CD4-positive, alpha-beta T cell treated with Interleukin-1 beta for 1 hour (primary cell): ENCODE measurements at places on chromosomes 6 and 20.

GRCh38 chr20:17795501-17796071, 95.8 kb downstream of the BANF2 start:
- no peak for DNase-seq

DNA sequence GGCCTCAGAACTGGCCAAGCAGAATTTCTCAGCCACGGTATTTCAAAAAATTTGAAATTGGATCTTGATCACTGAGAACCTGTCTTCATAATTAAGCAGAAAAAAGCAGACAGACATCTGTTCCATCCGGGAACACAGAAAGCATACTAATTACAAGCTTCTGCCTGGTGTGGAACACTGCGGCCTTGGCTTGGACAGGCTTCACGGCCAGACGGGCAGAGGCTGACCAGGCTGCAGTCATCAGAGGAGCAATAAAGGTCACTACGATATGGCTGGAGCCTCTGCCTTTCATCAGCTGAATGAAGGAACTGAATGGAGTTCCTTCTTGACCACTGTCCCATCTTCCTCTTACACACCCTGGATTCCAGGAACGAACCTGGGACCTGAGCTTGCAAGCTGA, 3.9 kb upstream of the NRSN1 start:
- no peak for DNase-seq

DNA sequence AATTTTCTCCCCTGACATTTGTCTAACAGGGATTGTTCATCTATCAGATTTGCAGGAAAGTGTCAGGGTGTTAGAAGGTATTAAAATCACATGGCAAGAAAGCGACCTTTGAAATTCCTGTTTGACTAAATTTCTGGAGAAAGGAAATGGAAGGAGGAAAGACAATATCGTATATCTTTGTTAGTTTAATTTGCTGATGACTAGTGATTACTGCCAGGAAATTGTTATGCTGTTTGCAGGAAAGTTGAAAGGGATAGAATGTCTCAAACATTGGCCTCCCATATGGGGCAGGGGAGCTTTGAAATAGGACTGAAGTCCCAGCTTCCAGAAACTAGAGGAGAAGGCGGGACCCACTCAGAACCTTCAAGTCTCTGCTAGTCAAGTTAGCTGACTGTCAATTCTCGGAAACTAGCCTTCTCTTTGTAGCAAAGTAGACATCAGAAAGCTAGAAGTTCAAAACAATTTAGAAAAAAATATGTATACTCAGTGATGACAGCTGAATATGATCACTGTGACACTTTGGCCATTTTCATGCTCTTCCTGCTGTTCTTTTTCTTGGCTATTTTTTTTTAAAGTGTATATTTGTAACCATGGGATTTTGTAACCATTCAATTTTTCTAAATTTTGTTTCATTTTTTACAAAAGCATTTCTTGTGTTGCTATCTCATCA, 53.4 kb upstream of the RALGAPA2 start:
- DNase-seq: no peak

- DNase-seq: no peak
Measured at GRCh38 chr6:93218096-93218495, 201.3 kb downstream of the EPHA7 start.

DNA sequence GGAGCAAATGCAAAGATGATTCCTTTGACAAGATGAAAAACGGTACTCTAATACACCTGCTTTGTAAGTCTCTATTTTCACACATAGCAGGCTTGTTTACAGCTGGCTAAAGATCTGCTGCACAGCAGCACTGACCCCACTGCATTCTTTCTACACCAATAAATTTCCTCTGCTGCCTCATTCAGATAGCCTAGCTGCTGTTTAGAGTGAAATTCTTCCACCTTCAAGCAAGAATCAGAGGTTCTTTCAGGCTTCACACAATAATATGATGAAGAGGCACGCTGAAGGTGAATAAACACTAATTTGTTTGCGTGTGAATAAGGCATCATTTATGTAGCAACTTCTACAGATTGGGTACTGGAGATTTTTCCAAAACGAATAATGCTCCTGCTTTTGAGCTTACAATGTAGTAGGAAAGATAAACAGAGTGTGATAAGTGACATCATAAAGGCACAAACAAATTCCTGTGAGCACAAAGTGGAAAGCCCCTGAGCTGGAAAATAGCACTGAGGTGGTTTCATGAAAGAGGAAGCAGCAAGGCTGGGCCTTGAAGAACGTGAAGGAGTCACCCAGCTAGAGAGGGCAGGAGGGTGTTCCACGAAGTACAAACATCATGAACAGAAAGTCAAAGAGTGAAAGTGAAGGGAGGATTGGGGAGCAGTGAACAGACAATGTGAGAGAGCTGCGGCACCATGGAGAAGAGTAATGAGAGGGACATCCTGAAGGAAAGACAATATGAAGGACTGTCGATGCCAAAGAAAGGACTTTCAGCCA, 543.4 kb downstream of the CD83 start:
- DNase-seq: peak; percentile 78

GRCh38 chr20:57738484-57738883, 28.7 kb upstream of the PMEPA1 start:
- no peak for DNase-seq

DNA sequence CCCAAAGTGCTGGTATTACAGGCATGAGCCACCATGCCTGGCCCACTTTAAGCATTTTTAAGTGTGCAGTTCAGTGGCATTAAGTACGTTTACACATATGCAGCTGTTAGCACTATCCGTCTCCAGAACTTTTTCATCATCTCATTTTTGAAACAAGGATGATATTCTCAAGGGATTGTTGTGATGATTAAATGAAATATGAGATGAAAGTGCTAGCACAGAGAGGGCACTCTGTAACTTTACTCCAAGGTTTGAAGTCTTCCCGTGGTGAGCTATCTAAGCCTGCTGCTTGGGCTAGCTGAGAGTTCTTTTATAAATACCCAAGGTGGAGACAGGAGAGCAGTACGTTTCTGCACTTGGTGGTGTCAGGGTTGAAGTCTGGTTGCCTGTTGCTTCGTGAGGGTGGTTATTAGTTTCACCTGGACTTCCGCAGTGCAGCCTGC, 6.6 kb downstream of the TM9SF4 start:
- no peak for DNase-seq

DNA sequence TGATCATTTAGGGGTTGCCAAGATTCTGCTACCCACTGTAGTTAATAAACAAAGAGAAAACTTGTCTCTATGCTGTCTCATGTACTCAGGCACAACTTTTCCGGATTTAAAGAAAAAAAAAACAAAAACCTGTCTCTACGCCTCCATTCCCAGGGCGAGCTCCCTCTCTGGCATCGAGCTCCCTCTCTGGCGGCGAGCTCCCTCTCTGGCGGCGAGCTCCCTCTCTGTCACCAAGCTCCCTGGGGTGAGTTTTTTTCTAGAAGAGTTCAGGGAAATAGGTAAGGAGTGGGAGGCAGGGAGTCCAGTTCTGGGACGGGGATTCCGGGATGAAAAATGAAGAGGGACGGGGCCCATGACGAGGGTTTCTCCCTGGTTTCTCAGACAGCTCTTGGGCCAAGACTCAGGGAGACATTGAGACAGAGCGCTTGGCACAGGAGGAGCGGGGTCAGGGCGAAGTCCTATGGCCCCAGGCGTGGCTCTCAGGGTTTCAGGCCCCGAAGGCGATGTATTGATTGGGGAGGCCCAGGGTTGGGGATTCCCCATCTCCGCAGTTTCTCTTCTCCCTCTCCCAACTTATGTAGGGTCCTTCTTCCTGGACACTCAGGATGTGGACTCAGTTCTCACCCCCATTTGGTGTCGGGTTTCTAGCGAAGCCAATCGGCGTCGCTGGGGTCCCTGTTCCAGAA, 16.5 kb upstream of the HLA-A start:
- DNase-seq: no peak

DNA sequence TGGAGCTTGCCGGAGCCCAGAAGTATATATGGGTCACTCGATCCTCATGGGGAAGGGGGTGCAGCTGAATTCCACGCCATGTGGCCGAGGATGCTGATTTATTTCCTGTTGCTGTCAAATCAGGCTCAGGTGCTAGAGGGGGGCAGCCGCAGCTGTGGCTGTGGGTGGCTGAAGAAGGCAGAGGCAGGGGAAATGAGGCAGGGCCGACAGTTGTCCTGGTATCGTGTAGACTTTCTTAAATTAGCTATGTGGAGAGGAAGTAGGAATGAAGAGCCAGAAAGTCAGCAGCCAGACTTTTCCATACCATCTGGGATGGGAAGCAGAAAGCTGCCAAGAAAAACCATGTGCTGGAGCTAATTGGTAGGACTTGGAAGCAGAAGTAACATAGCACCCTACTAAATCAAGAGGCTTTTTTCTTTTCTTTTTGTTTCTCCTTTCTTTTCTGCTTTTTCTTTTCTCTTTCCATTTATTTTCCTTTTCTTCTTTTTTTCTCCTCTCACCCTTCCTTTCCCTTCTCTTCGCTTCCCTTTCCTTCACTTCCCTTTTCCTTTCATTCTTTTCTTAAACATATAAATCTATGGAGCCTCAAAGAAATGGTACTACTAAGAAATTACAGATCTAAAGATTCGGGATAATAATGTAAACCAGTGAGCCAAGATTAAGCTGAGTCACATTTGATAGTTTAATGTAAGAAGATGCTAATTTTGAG, 90.6 kb upstream of the CD83 start:
- no peak for DNase-seq

DNA sequence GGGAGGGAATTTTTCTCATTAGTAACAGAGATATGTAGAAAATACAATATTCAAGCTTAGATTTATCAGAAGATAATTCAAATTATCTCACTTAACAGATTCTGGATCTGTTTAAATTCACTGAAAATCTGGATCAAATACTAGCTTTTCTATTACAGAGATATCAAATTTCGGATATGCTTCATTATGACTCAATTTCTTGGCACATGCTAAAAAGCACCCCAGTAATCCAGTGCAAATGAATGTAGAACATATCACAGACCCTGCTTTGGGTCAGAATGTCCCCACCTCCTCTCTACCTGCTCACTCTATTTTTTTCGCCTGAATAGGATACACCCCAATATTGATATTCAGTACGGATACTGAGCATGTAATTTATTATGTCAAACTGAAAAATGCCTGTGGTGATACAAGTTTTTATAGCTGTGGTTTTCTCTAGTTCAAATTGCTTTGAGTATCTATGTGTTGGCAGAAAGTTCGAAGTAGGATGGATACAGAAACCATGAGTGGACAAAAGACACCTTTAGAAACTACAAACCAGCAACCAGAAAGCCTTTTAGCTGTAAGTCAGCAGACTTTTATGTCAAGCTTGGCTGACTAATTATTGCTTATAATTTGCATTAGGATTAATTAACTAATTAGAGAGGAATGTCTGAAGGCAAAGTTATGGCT, 290.0 kb downstream of the TFAP2B start:
- no peak for DNase-seq

GRCh38 chr20:2337142-2337541, 41.3 kb downstream of the TGM3 start:
- DNase-seq: no peak

GRCh38 chr20:60812561-60812960, 439.5 kb upstream of the CDH4 start:
- no peak for DNase-seq

DNA sequence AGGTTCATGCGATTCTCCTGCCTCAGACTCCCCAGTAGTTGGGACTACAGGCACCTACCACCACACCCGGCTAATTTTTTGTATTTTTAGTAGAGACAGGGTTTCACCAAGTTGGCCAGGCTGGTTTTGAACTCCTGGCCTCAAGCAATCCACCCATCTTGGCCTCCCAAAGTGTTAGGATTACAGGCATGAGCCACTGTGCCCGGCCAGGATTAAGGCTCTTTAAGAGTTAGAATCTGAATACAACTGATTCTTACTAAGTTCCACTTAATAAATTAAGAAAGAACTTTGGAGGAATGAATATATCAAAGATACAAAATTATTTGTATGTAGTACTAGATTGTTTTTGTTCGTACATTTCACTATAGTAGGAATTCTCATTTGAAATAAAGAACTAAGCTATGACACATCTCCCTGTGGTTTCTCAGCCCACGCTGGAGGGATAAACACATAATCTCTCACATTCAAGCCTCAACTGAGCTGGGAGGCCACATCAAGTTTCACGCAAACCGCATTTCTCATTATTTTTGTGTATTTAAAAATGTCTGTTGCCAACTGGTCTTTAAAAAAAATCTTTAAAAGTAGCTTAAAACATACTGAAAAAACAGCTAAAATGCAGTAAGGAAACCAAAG, 34.2 kb downstream of the DTNBP1 start:
- peak; percentile 5 for DNase-seq

DNA sequence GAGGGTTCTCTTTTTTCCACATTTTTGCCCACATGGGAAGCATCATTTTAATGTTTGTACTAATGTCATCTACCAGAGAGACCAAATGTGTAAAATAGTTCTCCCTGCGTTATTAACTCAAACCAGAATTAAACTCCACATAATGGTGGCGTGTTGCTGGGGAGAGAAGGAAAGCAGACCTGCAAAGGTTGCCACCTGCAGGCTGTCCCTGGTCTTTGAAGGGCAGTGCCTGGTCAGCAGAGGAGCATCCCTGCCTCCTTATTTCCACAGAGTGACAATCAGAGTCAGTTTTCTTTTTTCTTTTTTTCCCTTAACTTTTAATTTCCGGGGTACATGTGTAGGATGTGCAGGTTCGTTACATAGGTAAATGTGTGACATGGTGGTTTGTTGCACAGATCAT, 214.5 kb downstream of the TBX18 start:
- DNase-seq: no peak

DNA sequence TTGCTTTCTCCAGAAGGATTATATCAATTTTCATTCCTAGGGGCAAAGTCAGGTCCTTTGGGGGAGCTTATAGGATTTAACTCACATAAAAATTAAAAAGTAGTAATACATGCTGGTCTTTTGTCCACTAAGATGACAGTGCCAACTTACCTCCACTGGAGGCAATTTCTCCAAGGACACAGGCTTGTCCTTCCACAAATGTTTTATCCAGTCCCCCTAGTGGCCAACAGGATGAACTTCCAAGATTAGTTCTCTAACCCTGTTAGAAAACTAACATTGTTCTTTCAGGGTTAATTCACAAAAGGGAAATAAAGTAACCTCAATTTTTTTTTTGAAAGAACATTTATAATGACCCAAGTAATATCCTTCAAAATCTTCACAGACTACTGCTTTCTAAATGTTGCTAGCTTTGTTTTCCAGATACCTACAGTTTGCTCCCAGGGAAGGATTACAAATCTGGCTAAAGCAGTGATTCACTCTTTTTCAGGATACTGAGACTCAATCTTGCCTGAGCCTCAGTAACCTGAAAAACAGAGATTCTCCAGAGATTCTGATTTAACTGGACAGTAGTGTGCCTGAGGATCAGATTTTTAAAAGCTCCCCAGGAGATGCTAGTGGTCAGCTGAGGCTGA, 31.7 kb upstream of the UBR2 start:
- peak; percentile 15 for DNase-seq

- no peak for DNase-seq
Measured at GRCh38 chr6:136362421-136363356, 73.0 kb upstream of the BCLAF1 start.

- DNase-seq: no peak
Measured at GRCh38 chr6:33740204-33740608, 6.5 kb downstream of the IP6K3 start.

GRCh38 chr20:3922223-3922982, 33.2 kb downstream of the PANK2 start:
- no peak for DNase-seq

DNA sequence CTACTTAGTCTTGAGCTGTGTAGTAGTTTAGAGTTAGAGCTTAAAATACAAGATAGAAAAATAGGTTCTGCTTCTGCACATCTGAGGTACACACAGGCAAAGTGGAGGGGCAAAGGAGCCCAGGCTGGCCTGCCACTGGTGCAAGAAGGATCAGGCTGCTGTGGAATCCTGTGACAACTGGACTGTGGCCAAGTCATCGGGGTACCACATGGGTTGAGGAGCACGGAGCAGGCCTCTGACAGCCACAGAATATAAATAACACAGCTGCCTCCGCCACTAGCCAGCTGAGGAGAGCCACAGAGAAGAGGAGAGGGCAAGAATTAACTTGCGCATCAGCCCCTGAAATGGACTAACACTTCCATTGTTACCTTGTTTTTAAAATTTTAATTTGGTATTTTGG, 206.0 kb upstream of the MARCKS start:
- no peak for DNase-seq
